ENCODE measurements at places on chromosomes 12 and 14.

DNA sequence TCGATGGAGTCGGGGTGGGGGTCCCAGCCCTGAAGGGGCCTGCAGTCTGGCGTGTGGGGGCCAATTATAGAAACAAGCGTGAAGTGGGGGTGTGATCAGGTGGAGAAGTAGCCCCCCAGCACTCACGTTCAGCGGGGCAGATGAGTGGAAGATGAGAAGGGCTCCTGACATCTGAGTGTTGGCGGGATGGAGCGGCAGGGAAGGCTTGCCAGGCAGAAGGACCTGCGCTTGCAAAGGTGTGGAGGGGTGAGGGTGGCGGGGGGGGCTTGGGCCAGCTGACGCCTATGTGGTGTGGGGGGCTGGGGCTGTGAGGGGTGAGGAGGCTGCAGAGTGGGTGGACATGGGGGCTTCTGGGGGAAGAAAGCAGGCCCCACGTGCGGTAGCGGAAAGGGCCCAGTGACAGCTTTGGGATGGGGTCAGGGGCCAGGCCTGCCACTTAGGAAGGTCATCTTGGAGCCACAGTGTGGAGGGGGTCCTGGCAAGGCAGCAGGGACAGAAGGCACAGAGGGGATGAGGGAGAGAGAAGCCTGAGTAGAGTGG lies 22.2 kb upstream of the BEGAIN start:
- no peak for DNase-seq

DNA sequence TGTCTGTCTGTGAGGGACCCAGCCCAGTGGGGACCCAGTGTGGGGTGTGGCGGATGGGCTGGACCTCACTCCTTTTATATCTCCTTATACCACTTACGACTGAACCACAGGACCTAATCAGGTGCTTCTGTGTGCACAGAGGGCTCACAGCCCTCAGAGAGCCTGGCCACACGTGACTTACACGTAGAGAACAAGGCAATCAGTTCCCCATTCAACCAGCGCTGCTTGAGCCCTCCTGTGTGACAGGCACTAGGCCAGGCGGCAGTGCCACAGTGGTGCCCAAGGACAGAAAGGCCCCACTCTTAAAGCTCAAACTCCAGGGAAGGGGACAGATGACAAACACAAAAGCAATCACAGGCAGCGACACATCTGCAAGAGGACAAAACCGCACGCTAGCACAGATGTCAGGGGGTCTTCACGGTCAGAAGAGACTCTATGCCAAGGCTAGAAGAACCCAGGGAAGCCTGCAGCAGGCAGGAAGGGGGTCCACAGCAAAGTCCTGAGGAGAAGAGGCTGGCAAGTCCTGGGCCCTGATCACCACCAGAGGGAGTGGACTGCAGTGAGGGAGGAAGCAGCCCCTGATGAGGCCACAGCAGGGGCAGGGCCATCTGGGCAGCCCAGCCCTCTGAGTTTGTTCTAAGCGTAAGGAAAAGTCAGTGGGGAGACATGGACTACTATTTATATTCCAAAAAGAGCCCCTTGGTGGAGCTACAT lies 39.3 kb downstream of the SETD3 start:
- DNase-seq, result no peak

DNA sequence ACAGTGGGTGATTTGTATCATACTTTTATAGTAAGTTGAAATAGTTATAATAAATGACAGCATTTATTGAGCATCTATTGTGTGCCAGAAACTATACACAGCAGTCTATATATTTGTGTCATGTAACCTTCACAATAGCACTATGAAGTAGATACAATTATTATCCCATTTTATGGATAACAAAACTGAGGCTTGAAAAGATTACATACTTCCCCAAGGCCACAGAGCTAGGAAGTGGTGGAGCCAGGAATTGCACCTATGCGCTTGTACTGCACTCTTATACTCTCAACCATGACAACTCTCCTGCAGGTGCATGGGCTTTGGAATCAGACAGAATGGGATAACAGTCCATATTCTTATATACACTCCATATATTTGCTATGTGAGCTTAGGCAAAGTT lies 110.6 kb upstream of the SOX5 start:
- DNase-seq, result no peak

DNA sequence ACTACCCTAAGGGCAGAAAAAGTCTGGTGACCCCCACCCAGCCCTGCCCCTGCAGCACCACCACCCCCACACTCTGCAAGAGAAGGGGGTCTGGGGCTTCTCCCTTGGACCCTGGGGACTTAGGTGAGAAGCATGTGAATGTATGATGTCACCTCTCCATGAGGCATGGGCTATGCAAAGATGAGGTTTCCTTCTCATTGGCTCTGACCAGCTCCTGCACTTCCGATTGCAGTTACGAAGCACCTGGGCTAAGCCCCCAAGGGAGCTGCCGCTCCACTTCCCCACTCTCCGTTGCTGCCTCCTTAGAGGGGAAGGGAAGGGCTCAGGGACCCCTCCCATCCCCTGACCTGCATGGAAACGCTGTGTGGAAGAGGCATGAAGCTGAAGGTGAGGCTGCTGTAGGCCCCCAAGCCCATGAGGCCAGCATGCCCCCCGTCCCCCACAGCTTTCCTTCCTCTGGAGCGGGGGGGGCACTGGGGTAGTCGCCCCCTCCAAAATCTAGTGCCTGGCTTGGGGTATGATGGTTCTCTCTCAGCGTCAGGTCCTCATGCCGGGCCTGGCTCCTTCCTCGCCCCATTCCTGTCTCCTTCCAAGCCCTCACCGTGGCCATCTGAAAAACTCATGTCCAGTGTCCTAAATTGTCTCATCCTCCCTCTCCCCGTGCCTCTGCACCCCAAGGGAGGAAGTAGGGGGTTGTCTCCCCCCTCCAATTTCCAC lies 5.5 kb upstream of the DDX23 start:
- DNase-seq, result no peak

GRCh38 chr12:21341769-21342168 lies 7.1 kb upstream of the SLCO1A2 start:
- DNase-seq, result no peak

DNA sequence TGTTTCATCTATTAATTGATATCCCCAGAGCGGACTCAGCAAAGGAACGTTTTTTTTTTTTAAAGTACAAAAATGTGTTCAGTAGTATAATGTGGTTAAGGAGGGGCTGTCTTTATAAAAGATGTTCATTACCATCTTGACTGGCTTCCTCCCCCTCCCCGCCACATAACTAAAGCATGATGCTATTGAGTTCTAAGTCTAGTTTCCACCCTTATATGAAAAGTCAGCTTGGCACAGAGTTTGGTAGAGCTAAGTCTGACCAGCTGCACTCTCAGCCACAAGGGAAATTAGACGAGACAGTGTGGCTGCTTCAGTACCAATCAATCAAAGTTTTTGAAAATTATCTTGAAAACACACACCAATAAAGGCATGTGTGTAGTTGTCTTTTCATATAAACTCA lies 1.9 kb upstream of the MYBPC1 start:
- no peak for DNase-seq

DNA sequence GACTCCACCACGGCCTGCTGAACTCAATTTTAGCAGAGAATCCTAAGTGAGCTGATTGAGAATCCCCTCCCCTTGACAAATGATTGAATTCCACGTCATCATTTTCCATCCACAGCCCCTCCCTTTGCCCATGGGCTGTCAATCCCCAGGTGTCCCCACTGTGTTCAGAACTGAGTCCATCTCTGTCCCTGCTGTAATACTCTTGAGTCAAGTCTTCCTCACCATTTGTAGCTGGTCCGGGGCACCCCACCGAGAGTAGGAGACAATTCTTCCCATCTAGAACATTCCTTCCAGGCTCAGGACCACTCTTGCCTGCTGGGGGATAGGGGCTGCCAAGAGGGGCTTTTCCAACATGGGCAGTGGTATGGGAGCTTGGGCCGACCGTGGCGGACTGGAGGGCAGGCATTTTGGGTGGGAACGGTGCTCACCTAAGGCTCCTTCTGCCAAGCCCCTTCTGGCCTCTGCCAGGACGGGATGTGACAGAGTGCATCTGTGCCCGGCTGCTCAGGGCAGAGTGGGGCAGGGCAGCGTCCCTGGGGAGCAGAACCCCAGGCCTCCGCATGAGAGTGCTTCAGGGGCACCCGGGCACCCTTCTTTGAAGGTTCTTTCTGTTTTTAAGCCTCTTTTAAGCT lies 218.1 kb upstream of the RTL1 start:
- DNase-seq, result no peak

GRCh38 chr14:92847749-92848148 lies 53.6 kb downstream of the GOLGA5 start:
- no peak for DNase-seq

- DNase-seq, result no peak
Observed at GRCh38 chr12:57530396-57531142, 7.9 kb downstream of the MBD6 start.

DNA sequence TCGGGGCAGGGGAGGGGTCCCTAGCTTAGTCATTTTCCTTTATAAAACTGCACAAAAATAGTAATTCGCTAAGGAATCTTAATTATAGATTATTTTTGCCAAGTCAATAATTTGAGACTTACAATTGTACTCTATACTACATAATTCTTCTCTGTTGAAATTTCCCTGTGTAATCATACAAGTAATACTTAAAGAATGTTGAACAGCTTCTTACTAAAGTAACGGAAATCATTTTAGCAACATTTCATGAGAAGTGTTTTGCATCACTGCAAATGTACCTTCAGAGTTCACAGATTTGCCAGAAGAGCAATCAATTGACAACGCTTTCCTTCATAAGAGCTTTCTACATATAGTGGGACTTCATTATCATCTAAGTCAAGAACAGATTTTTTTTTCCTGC lies 7.9 kb upstream of the GNG2 start:
- DNase-seq, result no peak

GRCh38 chr12:54329759-54330158 lies 4.8 kb downstream of the COPZ1 start:
- no peak for DNase-seq

- DNase-seq, result no peak
Observed at GRCh38 chr12:122166422-122167349, 7.3 kb downstream of the IL31 start.

Data from stimulated activated CD8-positive, alpha-beta memory T cell treated with anti-CD3 and anti-CD28 coated beads, Interleukin-4, amount 100 ng/mL, for 1 hour (primary cell).